ENCODE measurements at places on chromosomes 16 and 17.

DNA sequence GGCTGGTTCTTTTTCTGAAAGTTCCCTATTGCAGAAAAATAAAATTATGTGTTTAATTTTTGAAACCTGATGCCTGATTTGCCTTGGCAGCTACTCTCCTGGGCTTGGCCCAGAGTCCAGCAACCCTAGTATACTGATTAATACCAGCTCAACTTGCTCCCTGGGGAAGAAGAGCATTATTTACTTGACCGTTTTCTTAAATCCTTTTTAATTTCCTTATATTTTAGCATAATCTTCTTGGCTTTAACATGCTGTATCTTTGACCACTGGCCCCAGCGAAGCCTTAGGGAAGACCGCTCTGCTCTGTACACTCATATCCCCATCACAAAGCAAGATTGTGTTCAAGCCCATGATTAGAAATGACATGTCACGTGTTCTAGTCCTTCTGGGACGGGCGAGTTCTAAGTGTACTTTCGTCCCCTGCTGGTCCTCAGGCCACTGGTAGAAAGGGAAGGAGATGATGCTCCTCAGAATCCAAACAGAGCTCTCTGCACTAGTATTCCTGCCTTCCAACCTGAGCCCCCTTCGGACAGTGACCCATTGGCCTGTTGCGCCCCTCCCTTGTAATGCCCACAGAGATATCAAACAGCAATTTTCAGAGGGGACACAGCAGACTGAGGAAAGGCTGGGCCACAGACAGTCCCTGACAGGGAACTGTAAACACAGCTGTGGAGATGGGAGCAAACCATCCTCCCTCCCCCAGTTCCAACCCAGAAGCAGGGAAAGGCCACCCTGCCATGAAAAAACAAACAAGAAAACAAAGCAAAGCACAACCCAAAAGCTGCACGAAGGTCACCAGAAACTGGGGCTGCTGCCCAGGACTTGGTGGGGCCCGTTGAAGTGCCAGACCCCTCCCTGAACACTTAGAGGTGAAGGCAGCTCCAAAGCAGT is 4.3 kb upstream of the EZH1 start:
- DNase-seq: no peak

GRCh38 chr17:19268611-19269010 is 31.4 kb downstream of the EPN2 start:
- DNase-seq: no peak

GRCh38 chr17:37562016-37562745 is 47.0 kb downstream of the SYNRG start:
- DNase-seq: no peak

DNA sequence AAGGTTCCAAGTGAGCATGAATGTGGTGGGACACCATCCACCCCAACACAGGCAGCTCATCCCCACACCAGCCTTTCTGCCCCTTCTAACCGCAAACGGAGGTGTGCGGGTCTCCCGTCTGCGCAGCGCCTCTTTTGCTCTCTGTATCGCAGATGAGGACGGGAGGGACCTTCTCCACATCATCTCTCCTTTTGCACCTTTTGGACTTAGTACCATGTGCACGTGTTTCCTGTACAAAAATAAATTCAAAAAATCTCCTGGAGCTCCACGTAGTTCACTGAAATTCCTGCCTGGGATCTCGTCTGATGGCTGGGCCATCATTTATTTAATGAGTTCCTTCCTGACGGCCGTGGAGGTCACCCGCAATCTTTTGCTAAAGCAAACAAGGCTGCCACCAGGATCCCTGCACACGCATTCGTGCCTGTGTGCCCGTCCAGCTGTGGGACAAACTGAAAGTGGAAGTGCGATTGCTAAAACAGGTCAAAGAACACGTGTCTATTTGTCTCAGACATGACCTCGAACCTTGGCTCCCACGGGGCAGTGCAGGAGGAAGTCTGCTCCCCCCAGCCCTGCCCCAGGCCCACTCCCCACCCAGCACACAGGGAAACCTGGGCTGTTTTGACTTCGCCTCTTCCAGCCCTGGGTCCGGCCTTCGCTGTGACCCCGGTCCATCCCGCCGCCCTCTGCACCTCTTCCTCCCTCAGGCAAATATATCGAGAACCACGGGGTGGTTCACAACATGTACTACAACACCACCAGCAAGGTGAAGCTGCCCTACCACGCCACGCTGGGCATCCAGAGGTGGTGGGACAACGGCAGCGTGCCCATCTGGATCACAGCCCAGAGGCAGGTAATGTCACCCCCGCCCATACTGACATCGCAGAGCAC is 2.3 kb downstream of the ENPP7 start:
- DNase-seq: no peak

GRCh38 chr17:44375196-44376017 is 11.8 kb upstream of the FAM171A2 start:
- DNase-seq: no peak

- DNase-seq: peak; percentile 88
These were observed 1.2 kb upstream of the METTL26 start for GRCh38 chr16:637081-638018.

- DNase-seq: peak; percentile 72
These were observed 30.3 kb downstream of the CACNA1H start for GRCh38 chr16:1182950-1183907.

GRCh38 chr17:58870747-58871146 is 115.1 kb downstream of the PPM1E start:
- no peak for DNase-seq

DNA sequence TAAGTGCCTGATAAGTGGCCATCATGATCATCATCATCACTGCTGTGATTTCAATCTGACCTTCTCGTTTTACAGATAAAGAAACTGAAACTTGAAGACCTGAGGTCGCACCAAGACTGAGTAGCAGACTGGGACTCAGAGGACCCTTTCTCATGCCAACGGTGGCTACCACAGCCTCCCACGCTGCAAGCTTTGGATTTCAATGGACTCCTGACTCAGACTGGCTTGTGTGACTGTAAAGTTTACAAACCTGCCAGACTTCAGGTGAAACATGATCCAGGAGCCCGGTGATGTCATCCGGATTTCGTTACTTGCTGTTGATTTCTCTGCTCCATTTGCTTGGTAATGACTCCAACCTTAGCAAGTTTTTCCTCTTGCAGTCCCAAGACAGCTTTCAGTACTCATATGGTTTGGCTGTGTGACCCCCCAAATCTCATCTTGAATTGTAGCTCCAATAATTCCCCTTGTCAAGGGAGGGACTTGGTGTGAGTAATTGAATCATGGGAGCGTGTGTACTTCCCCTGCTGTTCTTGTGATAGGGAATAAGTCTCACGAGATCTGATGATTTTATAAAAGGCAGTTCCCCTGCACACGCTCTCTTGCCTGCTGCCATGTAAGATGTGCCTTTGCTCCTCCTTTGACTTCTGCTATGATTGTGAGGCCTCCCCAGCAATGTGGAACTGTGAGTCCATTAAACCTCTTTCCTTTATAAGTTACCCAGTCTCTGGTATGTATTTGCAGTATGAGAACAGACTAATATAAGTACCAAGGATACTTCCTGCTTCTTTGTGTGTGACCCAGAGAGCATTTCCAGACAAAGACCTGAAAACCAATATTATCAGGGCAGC is 26.7 kb upstream of the IRX6 start:
- no peak for DNase-seq

GRCh38 chr17:82981141-82981730 is 98.2 kb upstream of the METRNL start:
- no peak for DNase-seq

GRCh38 chr16:58272855-58273254 is 22.0 kb downstream of the PRSS54 start:
- DNase-seq: no peak

GRCh38 chr17:47270946-47271705 is 17.5 kb downstream of the ITGB3 start:
- no peak for DNase-seq

DNA sequence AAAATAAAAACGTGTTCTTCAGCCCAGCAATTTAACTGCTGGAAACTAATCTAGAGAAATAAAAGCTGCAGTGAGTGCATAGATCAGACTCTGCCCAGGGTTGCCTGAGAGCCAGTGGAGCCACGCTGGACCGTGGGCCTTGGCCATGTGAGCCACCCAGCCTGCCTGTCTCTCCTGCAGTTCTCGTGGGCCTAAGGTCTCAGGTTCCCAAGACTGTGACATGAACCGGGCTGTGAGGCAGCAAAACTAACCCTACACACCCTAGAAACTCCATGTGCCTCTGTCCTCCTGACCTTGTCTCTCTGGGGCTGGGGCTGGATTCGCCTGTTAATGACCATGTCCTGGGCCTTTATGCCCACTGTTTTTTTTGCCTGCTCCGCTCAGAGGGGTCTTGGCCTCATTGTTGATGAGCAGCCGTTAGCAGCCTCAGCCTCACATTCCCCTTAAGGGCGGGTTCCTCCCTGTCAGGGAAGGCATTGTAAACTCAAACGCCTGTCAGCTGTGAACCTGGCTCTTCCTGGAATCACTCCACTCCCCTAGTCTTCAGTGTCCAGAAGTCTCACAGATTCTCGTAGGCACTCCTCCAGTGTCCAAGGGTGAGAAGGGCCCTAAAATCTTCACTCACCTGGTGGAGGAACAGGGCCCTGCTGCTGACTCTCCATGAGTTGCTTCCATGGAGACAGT is 16.9 kb downstream of the C16orf90 start:
- no peak for DNase-seq

GRCh38 chr17:19501219-19501618 is 32.4 kb upstream of the SLC47A1 start:
- DNase-seq: no peak

GRCh38 chr16:53925526-53925925 is 221.6 kb downstream of the FTO start:
- DNase-seq: no peak

- DNase-seq: no peak
These were observed 45.1 kb downstream of the YPEL2 start for GRCh38 chr17:59376506-59376905.

GRCh38 chr16:89289428-89290395 is 72.2 kb downstream of the ZNF778 start:
- peak; percentile 52 for DNase-seq

DNA sequence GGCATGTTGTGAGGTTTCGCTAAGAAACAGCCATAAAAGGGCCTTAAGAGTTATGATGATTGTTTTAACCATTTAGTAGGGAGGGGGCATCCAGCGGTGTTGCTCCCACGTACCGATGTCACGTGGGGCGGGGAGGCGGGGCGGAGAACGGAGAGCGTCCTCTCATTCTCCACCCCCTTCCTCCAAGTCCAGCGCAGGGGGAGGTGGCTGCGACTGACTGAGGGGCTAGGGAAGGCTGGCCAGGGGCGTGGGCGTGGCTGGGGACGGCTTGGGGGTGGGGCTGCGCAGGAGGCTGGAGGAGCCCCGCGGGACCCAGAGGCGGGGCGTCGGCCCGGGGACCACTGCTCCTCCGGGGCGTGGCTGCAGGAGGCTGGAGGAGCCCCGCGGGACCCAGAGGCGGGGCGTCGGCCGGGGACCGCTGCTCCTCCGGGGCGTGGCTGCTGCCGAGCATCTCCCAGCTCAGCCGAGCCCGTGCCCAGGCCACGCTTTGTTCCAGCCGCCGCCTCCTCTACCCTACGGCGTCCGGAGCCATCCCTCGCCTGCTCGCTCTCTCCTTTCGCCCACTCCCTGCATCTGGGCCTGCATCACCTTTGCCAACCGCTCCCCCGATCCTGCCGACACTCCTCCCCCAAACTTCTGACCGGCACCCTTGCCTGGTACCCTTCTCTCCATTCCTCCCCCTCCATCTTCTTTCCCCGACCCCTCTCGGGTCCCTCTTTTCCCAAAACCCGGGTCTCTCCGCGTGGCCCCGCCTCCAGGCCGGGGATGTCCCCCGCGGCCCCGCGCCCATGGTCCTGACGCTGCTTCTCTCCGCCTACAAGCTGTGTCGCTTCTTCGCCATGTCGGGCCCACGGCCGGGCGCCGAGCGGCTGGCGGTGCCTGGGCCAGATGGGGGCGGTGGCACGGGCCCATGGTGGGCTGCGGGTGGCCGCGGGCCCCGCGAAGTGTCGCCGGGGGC is at the start of gene SARM1:
Gene SARM1, plus strand, starts transcription at position 450 of the 958 bp plus-strand sequence. Its CDS starts 339 bp downstream, at position 789.
- DNase-seq: peak; percentile 90

DNA sequence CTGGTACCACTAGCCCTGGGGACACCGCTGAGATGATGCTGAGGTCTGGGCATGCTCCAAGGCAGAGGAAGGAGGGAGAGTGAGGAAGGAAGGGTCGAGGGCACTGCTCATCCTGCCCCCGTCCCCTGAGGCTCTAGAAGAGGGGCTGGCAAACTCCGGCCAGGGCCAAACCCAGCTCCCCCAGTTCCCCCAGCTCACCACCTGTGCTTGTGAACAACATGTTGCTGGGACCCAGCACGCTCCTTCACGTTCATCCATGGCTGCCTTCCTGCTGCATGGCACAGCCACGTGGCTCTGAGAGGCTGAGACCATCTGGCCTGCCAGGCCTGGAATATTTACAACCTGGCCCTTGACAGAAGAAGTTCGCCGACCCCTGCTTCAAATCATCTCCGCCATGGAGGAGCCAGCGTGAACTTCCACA is 81.2 kb downstream of the RBFOX3 start:
- DNase-seq: no peak

DNA sequence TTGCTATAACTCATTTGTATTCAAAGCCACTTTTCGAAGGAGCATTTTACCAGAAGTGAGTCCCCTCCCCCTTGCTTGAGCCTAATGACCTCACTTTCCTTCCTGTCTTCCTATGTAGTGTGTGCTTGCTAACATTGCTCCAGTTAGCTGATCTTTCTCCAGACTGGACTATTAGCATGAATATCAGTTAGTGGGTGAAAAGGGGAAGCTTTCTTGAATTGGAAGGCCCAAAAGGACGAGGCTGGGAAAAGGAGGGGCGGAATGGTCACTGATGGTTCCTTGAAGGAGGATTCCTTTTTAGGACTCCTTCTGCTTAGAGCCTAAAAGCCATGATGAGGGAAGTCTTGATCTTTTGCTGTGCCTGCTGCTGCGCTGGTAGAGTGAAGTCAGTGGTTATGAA is 11.9 kb downstream of the MAP3K3 start:
- DNase-seq: peak; percentile 19

DNA sequence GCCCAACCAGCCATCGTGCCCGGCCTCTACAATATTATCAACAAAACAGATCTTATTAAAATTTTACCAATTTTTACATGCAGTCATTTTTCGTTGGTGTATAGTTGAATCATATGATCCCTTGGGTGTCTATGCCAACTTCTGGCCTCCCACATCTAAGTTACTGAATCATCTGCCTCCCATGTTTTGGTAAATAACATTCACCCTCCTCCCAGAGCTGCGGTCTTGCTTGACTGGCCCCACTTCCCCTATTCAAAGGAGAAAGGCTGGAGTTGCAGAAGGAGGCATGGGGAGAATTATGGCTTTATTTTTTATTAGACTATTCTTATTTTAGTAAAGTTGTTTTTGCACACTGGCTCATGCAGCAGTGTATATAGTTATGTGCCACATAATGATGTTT is 18.5 kb upstream of the CCL23 start:
- no peak for DNase-seq

- DNase-seq: no peak
These were observed 8.8 kb downstream of the NOB1 start for GRCh38 chr16:69745959-69746358.

- no peak for DNase-seq
These were observed 431.2 kb downstream of the SLC39A11 start for GRCh38 chr17:72661116-72661944.
